NCI-H774 (cell line): ENCODE measurements at places on chromosomes 5 and 9.

GRCh38 chr9:68895741-68896478 is 118.0 kb downstream of the PRKACG start:
- no peak for DNase-seq

GRCh38 chr9:136653323-136654079 is 9.2 kb upstream of the EGFL7 start:
- DNase-seq = no peak

DNA sequence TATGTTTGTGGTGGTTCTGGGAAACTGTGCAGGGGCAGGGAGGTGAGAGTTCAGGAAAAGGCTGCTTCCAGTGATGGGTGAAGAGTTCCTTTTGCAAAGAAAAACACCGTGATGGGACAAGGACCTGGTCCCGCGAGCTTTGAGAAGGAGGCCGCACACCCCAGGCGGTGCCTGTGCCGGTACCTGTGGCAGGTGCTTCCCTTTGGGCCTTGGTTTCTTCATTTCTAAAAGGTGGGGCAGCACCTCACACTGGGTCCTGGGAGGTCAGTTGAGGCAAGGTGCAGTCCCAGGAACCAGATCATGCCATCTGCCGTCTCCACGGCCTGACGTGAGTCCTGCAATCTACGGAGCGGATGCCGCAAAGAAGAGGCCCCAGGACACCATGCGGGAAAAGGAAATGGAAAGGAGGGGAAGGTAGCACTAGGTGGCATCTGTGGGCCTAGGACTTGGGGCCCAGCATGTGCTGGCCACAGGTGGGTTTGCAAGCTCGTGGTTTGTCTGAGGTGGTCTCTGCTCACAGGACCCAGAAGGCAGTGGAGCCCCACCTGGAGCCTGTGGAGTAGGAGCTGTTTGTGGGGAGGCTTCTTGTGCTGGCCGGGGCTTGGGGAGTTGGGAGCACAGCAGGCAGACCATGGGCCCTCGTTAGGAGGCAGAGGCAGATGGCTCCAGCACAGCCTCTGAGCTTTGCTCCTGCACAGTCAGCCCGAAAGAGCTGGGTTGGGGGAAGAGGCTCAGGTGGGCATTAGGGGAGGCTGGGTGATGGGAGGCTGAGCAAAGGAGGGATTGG is 131.6 kb downstream of the CACNA1B start:
- DNase-seq = no peak

GRCh38 chr5:153551537-153552079 is 61.1 kb downstream of the GRIA1 start:
- no peak for DNase-seq

GRCh38 chr9:14532456-14533115 is 160.6 kb downstream of the ZDHHC21 start:
- no peak for DNase-seq

DNA sequence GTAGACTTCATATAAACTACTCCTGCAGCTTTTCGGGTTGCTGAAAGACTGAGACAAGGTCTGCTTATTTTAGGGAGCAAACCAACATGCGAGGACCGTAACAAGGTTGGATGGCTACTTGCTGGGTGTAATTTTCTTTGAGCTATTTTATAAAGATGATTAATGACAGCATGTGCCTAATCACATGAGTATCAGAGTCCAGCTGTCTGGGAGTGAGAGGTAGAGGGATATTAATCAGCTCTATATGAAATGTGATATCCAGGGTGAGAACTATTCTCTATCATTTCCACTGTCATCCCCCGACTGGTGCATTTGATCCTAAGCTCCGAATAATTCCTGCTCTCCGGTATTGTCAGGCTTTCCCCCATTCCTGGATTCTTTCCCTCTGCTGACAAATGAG is 193.8 kb upstream of the HMHB1 start:
- no peak for DNase-seq

DNA sequence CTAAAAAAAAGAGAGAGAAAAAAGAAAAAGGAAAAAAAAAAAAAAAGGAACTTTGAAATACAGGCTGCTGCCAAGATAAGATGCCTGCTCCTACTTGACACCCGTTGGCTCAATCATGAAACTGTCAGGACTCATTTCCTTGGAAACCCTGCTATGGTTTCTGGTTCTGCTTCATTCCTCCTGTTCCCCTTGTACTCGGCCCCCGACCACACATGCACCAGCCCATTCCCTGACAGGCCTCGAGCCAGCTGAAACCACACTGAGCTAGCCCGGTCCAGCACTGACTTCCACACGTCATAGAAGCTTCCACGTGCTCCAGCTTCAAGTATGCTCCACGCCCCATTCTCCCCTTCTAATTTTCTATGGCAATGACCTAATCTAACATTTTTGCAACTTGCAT is 93.2 kb downstream of the MYO10 start:
- no peak for DNase-seq

- no peak for DNase-seq
Observed at GRCh38 chr5:177462021-177462670, 11.3 kb downstream of the DBN1 start.

GRCh38 chr5:153358315-153358976 is 132.0 kb upstream of the GRIA1 start:
- no peak for DNase-seq
